ENCODE measurements at places on chromosomes 12 and 14.

- no peak for DNase-seq
Observed at GRCh38 chr12:80422550-80422949, 21.5 kb upstream of the PTPRQ start.

DNA sequence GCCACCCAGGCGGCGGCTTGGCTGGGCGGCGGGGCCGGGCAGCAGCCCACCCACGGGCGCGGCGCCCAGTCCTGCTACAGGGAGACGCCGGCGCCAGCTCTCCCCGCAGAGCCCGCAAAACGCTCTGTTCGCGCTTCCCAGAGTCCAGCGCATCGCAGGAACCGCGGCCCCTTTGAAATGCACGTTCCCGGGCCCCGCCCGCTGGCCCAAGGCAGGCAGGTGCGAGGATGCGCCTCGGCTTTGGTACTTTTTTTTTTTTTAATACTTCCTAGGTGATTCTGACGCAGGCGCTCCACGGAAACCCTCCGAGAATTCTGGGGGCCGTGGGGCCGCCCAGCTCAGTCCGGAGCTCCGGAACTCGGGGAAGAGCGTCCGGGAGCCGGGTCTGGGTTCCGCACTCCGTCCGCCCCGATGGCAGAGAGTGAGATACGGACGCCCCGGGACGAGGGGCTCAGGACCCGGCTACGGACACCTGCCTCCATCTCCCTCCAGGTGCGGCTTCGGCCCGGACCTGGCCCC lies 483 bp downstream of the POC1B start:
- DNase-seq = peak; percentile 68

GRCh38 chr12:561908-562593 lies 101.2 kb downstream of the NINJ2 start:
- DNase-seq = no peak

GRCh38 chr12:106074706-106075392 lies 63.9 kb downstream of the NUAK1 start:
- no peak for DNase-seq

DNA sequence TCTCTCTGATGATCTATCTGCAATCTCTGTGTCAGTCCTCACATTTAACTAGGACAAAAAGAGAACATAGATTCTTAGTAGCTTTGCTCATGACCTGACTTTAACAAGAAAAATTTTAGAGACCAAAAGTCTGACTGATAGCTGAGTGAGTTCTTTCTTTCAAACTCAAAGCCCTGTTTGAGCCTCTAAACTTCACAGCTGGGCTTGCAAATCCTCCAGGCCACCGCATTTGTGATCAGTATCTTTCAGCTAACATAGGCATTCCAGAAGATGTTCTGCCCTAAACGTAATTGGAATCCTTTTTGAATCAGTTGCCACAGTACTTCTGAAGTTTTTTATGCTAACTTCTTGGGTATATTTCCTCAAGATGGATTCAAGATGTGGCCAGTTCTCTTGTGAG lies 459.0 kb downstream of the DPF3 start:
- no peak for DNase-seq

GRCh38 chr14:34926552-34926951 lies 51.4 kb upstream of the BAZ1A start:
- no peak for DNase-seq

GRCh38 chr14:74921987-74922751 lies 891 bp downstream of the RPS6KL1 start:
- DNase-seq = no peak

- no peak for DNase-seq
Observed at GRCh38 chr12:74334780-74335179, 202.9 kb upstream of the ATXN7L3B start.

GRCh38 chr12:111409780-111410430 lies 4.2 kb downstream of the SH2B3 start:
- peak; percentile 33 for DNase-seq

DNA sequence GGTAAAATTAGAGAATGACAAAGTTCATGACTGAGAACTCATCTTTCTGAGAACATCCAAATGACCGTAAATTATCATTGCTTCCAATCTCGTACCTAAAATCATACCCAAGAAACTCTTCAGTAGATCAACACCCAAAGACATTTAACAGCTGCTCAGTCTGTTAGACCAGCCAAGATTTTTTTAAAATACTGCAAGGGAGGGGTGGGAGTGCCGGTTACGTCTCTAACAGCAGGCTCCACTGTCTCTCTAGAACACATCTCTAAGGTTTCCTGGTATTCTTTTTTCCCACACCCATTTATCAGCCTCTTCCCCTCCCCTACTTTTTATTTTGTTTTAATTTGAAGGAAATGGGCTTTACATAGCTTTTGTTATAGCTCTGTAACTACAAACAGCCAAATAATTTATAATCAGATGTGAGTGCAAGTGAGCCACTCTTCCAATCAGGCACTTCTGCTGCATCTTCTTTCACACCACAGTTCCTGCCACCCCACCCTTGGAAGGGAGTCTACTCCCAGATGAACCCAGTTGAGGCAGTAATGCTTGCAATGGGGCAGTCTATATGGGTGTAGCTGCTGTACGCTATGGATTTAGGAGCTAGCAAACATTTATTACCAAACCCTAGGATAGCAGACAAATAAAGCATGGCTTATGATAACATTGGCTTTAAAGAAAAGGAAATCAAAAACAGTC lies 21.9 kb downstream of the PTPRB start:
- no peak for DNase-seq

- DNase-seq = no peak
Observed at GRCh38 chr14:94372021-94372605, 16.3 kb downstream of the SERPINA1 start.

DNA sequence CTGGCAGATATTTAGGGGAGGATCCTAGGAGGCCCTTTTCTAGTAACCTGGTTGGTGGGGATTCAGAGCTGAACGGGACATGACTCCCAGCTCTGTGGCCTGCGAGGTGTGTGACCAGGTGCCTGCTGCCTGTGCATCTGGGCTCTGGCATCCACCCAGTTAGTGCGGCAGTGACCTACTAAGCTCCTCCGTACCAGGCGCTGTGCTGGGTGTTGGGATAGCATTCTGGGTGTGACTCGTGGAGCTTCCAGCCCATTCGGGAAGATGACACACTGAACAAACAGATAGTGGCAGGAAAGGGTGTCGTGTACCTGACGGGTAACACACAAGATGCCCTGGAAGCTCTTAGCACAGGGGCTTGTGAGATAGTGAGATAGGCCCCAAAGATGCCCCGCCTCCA lies 80.9 kb downstream of the ACACB start:
- DNase-seq = no peak

- DNase-seq = no peak
Observed at GRCh38 chr12:132422040-132422380, 67.9 kb upstream of the FBRSL1 start.

GRCh38 chr14:99717682-99718013 lies 33.5 kb downstream of the CYP46A1 start:
- no peak for DNase-seq

- no peak for DNase-seq
Observed at GRCh38 chr14:44653641-44654040, 146.6 kb upstream of the FSCB start.

- no peak for DNase-seq
Observed at GRCh38 chr12:45575823-45576475, 153.6 kb upstream of the ARID2 start.

DNA sequence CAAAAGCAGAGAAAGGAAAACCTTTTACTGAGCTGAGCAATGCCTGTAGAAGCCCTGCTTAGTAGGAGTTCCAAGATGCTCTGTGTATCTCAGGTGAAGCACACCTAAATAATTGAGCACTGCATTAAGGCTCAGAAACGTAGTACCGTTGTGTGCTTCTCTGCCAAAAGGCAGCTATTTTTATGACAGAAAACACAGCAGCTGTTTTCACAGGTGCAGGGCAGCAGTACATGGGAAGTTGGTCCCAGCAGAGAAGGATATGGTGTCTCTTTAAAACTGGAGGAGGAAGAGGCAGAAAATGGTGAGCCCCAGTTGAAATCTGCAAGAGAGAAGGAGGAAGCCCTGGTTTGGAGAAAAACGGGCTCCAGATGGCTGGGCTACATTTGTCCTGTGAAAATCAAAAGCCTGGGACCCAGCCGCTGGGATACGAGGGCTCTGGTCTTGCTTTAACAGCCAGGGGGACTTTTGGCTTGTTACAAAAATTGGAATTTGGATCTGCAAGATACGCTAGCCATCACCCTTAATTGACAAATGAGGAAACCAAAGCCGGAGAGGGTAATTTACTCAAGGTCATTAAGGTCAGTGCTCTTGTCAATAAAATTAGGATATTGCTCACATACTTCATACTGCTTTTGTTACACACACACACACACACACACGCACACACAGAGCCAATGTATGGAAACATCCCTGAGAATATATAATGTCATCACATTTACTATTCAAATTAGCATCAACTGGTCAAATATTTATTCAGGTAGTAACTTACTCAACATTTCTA lies 27.3 kb downstream of the SPRING1 start:
- DNase-seq = no peak

GRCh38 chr12:48682927-48683326 lies 889 bp upstream of the KANSL2 start:
- no peak for DNase-seq

DNA sequence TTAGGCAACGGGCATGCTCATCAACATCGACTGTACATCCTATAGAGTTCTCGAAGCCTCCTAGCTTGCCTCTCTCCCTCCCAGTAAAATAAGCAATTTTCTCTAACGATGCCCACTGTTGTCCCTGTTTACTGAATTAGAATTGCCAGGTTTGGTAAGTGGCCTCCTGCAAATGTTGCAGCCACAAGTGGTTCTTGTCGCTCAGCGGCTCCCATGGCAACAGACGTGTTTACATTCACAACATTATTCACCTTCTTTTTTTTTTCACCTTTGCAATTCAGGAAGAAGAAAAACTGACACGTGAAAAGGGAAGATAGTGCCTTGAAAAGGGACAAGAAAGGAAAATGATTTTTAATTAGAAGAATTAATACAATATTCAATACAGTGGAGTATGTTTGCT lies 100.9 kb upstream of the PKP2 start:
- DNase-seq = no peak

GRCh38 chr12:10740182-10740581 lies 17.1 kb upstream of the YBX3 start:
- DNase-seq = no peak

DNA sequence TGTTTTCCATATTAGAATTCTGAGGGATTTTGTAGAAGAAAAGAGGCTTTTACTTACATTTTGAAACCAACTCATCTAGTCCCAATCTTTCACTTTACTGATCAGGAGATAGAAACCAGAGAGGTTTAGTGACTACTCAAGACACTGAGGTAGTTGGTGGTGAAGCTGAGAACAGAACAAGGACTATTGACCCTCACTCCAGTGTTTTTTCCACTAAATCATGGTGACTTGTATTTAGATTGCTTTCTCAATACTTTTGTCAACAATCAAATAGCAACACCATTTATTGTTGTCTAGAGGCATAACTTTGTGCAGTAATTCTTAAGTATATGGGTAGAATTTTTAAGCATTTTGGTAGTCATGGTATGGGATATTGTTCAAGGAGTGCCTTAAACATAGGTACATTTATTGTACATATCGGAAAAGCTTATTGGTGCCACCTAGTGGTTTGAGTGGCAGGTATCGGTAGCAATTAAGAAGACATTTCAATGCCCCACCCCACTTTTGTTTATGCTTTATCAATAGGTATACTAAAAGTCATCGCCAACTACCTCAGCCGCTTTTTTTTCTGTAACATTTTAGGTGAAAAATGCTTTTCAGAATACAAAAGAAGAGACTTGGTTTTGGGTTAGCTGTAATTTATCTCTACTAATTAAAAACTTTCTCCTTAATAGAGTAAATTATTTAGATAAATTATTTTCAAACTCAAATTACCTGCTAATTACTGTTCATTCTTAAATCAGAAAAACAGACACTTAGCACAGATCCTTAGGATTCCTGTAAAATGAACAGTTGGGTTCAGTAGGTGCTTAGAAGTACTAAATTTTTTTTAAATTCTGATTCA lies 47.3 kb upstream of the PAWR start:
- DNase-seq = peak; percentile 16

DNA sequence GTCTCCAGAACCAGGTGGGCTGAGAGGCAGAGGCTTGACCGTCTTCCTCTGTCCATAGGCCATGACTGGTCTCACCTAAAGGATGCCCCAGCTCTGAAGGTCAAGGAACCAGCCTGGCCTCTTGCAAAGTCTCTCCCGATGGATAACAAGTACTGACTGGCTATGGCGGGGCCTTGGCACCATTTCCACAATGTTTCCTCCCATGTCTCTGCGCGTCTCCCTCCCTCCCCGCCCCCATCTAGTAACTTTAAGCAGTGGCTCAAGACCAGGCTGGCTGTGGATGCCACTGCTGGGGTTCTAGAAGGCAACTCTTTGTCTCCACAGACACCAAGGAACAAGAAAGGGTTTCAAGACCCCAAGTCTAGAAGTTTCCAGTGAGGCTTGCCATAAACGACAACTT lies 275.5 kb downstream of the DPF3 start:
- DNase-seq = no peak

DNA sequence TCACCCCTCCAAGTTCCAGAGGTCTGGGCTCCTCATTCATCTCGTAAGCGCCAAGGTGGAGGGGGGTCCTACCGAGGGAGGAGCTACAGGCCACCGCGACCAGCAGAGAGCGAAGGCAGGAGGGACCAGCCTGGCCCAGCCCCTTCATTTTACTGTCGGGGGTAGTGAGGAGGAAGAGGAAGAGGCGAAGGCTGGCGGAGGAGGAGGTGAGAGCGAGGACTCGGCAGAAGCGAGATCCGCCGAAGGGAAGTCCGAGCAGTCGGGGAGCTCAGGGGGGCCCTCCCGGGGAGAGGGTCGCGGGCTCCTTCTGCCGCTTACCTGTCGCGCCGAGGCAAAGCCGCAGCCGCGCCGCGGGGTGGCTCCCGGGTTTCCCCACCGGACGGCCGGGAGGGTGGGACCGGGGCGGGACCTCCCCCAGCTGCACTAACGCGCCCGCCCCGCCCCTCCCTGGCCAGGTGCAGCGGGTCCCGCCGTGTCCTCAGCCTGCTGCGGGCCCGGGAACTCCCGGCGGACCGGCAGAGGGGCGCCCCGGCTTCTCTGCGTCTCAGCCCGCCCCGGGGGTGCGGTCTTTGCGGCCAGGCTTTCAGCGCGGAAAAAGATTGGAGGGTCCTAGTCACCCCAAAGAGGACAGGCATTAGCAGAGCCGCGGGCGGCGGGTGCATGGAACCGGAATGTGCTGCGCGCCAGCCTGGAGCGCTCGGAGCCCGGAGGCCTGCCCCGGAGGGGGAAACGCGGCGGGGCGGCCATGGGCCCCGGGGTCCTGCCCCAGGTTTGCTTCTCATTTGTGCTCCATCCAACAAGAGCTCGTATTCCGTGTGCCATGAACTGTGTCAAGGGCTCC lies at the start of gene GALNT6:
GALNT6 (minus strand) TSS at position 124 of the 841 bp plus-strand sequence. CDS start 11,625 bp downstream, outside the sequence.
- no peak for DNase-seq

- no peak for DNase-seq
Observed at GRCh38 chr14:103112400-103113243, 10.6 kb upstream of the TNFAIP2 start.

GRCh38 chr12:65170209-65170881 lies 962 bp downstream of the LEMD3 start:
- peak; percentile 43 for DNase-seq

- no peak for DNase-seq
Observed at GRCh38 chr12:31710021-31710818, 18.6 kb downstream of the AMN1 start.

GRCh38 chr12:59075968-59076490 lies 155.7 kb upstream of the LRIG3 start:
- no peak for DNase-seq

Data from ovary (tissue), 10 donors.